ENCODE measurements at places on chromosomes 16 and 17.

GRCh38 chr16:85862476-85863383, 36.2 kb upstream of the IRF8 start:
- no peak for DNase-seq

GRCh38 chr16:57801098-57801808, 1.0 kb downstream of the KIFC3 start:
- no peak for DNase-seq

DNA sequence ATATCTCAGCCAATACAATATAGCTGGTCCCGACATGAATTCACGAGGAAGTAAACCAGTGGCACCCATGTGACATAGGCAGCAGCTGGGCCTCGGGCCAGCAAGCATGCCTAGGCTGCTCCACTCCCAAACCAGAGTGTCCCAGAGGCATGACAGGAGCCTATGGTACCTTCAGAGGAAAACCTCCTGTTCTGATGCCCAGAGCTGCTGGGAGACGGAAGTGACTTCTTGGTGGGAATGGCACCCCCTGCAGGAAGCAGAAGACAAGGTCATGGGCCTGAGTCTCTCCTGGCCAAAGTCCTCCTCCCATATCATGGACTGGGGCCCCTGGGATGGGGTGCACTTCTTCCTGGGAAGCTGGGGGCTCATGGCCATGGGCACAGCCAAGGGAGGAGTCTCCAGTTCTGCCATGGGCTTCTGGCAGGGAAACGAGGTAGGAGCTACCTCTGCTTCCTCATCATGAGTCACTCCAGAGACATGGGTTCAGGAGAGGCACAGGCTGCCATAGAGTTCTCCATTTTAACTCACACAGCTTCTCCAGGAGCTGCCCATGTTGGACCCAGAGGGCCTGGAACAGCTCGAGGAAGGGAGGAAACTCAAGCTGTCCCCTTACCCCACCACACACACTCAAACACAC, 13.4 kb downstream of the FBF1 start:
- DNase-seq: no peak

DNA sequence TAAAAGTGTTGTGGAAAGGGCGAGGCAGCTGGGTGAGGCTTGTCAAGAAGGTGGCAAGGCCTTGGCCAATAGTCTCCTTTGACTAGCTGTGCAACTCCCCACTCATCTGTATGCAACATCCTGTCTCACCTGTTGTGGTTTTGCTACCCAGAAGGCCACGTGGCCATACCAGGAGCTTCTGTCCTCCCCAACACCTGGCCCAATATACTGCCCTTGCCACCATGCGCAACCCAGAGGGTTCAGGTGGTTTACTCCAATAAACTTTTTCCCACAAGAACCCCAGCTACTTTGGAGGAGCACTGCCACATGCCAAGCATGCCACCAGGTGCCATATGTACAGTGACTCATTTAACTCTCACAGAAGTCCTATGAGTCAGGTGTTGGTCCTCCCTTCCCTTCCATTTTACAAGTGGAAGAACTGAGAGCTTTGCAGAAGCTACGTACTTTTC, 10.2 kb downstream of the MYO19 start:
- DNase-seq: no peak

DNA sequence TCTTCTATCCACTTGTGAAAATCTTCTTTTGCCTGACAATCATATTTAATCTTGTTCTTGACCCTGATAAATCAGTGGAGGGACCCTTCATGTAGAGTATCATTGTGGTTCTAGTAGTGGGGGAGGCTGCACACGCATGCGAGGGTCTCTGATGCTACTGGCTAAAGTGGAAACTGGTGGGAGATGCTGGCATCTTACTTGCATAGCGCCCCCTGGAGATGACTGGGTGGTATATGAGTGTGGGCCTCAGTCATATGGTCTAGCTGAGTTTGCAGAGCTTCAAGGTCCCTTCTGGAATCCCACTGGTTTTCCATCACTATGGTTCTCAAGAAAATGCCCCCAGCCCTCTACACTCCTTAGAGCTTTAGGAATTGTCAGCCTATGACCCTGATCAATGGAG, 236.4 kb upstream of the AXIN2 start:
- DNase-seq: no peak

- DNase-seq: no peak
Observed at GRCh38 chr17:81684442-81684911, 666 bp downstream of the HGS start.

- no peak for DNase-seq
Observed at GRCh38 chr17:59762049-59762823, 54.8 kb downstream of the VMP1 start.

DNA sequence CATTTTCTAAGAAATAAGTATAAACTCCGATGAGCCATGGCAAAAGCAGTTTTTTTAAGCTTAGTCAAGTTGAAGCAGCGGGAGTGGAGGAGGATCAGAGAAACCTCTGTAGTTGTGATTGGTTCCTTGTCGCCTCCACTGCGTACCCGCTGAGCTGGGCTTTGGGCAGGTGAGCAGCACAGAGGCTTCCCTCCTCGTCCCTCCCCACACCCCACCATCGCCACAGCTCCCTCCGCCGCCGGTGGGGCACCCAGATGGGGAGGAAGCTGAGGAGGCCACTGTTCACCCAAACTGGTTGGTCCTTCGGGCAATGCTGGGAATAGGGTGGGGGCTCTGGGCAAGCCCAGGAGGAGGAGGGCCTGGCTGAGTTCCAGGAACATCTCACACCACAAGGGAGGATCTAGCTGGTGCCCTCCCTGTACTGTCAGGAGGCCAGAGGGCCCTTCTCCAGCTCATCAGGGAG, 5.2 kb upstream of the MRPL38 start:
- no peak for DNase-seq

- no peak for DNase-seq
Observed at GRCh38 chr17:51805765-51806164, 352.7 kb downstream of the CA10 start.

DNA sequence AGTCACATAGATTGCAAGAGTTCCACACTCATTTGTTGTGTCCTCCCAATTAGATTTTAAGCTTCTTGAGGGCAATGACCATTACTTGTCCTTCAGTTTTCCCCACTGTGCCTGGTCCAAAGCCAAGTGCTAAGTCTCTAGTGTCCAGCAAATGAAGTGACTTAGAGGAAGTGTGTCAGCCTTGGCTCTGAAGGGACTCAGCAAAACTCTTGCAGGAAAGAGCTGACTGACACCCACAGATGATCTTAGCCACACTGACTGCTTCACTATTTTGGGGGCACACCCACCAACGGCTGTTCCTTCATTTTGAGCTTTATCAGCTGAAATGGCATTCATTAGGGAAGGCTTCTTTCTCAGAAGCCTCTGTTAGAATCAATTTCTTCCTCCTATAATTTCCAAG, 358.1 kb downstream of the UTP18 start:
- no peak for DNase-seq

DNA sequence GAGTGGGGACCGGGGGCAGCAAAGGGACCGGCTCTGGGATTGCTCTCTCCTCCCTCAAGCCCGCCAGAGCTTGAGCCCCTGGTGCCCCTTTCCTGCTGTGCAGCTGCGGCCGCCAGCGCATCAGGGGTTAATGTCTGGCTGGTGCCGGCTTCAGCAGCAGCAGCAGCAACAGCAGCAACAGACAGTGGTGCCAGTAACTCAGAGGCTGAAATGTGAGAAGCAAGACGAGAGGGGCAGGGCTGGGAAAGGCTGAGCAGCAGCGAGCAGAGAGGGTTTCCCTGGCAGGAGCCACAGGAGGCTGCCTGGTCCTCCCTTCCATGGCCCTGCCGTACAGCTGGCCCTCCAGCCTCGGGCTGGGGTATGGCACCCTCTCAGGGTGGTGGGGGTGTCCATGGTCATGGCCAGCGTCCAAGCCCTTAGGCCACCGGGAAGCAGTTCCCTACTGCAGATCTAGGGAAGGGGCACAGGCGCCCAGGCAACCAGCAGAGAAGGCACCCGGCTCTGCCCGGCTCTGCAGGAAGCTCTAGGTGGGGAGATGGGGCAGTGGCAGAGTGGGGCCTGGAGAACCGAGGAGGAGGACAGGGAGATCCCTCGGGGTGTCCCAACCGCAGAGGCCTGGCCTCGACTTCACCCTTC, 21.1 kb upstream of the TFAP4 start:
- no peak for DNase-seq

Data from activated CD4-positive, alpha-beta T cell treated with anti-CD3 and anti-CD28 coated beads for 1 hour (primary cell).